Epithelial cell of proximal tubule (primary cell): ENCODE measurements at places on chromosomes 16 and 17. TPM values are rescaled to one million over a fixed set of nuclear protein-coding genes. Genes with fewer than 3 reads are reported as not detected.

GRCh38 chr17:882827-883585 lies 96.6 kb downstream of the NXN start:
- DNase-seq, result no peak

MT1M gene
- 19.1 and 124 TPM in 2 replicates for total RNA-seq

TMEM204 gene
- total RNA-seq, result 1.4 TPM in 1 of 2 replicates, not detected in the other

- DNase-seq, result no peak
Measured at GRCh38 chr16:79601931-79602627, 1.5 kb upstream of the MAF start.

DNA sequence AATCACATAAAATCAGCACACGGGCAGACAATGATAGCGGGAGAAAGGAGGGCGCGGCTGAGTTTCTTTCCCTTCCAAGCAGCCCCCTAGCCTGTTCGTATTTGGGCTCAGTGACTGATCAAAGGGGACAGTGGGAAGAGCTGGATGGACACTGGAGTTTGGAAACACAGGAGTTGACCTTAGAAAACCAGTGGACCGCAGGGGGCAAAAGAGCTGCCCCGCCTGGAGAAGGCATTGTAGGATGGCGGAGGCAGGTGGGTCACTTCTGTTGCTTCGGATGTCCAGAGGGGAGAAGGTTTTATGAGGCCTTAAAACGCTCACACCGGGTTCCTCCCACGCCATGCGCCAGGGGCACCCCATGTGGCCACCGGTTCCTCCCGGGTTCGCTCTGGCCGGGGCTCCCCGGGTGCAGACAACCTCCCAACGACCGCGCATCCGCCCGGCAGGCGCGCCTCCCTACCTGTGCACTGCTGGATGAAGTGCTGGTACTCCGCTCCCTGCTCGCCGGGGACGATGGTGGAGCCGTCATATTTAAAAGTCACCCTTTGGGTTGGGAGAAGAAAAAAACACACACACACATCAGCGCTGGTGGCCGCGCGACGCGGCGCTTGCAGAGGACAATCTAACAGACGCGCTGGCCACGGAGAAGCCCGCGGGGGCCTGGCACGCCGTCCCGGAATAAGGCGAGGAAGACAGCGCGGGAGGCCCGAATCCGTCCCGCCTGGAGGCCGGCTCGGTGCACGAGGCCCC lies 662 bp downstream of the COTL1 start:
- DNase-seq, result no peak

GRCh38 chr17:43650471-43650870 lies 11.3 kb downstream of the MEOX1 start:
- DNase-seq, result no peak
